ENCODE measurements at places on chromosomes 7 and 10.

- DNase-seq, result no peak
These were observed 24.6 kb downstream of the SCRN1 start for GRCh38 chr7:29965030-29965429.

- DNase-seq, result no peak
These were observed 84.2 kb downstream of the FANK1 start for GRCh38 chr10:125980521-125981035.

DNA sequence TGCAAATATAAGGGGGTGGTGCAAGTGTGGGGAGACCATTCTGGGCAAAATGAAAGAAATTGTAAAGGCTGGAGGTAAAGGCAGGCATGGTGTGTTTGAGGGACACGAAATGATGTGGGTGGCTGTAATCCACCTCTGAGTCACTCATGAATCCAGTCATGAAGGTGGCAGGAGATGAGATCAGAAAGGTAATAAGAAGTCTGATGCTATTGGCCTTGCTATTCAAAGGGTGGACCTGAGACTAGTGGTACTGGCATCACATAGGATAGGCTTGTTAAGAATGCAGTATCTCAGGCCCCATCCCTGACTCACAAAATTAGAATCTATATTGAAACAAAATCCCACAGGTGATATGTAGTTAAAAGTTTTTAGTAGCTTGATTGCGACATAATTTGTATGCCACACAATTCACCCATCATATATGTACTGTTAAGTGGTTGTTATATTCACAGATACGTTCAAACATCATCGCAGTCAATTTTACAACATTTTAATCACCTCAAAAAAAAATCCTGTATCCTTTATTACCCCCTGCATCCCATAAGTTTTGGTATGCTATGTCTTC, 85.6 kb downstream of the ST8SIA6 start:
- no peak for DNase-seq

- DNase-seq, result no peak
These were observed 15.9 kb upstream of the RAPGEF5 start for GRCh38 chr7:22372863-22373262.

DNA sequence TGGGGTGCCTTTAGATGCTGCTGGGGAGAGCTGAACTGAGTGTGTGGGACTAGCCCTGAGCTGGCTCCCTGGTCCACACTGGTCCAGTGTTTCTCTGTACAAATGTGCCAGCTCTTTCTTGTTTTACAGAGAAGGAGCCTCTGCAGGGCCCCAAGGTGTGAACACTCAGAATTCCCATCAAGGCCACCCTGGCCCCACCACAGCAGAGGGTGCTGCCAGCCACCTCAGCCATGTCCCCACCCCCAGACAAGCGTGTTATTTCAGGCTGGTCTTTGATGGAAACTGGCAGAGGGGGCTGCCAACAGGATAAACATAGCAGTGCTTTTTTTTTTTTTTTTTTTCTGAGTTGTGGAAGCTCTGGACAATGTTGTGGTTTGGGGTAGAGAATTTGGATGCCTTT, 68.5 kb upstream of the LRRC18 start:
- no peak for DNase-seq

GRCh38 chr7:134461916-134462315, 3.0 kb upstream of the AKR1B1 start:
- DNase-seq, result no peak

GRCh38 chr10:48813291-48813690, 126.3 kb downstream of the LRRC18 start:
- no peak for DNase-seq
